Fibroblast of skin of abdomen (primary cell): ENCODE measurements at places on chromosomes 1 and 21.

DNA sequence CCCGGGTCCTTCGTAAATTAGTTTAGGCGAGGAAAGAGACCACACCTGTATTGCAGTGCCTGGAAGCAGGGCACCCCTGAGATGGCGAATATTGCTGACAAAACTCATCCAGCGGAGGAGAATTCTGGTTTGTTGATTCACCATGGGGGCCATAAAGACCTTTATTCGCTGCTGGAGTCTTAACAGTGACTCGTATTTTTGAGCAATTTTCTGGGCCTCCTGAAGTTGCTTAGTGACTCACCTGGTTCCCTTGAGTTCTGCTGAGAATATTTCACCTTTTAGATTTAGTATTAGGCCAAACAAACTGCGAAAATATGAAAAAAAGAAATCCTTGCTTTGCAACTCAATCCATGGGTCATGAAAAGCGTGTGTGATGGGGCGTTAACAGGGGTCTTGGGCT, 20.6 kb upstream of the H6PD start:
- no peak for DNase-seq

DNA sequence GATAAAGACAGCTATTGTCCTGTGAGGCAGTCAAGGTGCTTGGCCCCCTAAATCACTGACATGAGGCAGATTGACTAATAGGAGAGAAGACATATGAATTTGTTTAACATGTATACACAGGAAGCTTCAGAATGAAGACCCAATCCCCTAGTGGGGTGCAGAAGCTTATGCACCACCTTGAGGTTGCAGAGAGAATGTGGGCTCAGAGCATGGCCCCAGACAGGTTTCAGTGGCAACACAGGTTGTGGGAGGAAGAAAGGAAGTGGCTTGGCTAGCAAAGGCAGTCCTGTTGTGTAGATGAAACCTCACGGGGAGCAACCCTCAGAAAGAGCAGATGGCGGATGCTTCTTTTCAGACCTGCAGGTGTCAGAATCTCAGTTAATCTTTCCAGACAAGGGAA, 37.0 kb upstream of the PARP1 start:
- no peak for DNase-seq

- DNase-seq, result peak; percentile 78
These were observed 417.1 kb downstream of the SETD4 start for GRCh38 chr21:35643176-35643575.

GRCh38 chr21:28138272-28138671, 854.4 kb downstream of the LTN1 start:
- peak; percentile 27 for DNase-seq

- no peak for DNase-seq
These were observed 3.1 kb upstream of the KRTAP21-1 start for GRCh38 chr21:30758306-30758705.

GRCh38 chr1:247295274-247295684, 36.4 kb downstream of the ZNF496 start:
- peak; percentile 18 for DNase-seq

GRCh38 chr1:180672105-180672504, 40.3 kb downstream of the XPR1 start:
- DNase-seq, result peak; percentile 27

DNA sequence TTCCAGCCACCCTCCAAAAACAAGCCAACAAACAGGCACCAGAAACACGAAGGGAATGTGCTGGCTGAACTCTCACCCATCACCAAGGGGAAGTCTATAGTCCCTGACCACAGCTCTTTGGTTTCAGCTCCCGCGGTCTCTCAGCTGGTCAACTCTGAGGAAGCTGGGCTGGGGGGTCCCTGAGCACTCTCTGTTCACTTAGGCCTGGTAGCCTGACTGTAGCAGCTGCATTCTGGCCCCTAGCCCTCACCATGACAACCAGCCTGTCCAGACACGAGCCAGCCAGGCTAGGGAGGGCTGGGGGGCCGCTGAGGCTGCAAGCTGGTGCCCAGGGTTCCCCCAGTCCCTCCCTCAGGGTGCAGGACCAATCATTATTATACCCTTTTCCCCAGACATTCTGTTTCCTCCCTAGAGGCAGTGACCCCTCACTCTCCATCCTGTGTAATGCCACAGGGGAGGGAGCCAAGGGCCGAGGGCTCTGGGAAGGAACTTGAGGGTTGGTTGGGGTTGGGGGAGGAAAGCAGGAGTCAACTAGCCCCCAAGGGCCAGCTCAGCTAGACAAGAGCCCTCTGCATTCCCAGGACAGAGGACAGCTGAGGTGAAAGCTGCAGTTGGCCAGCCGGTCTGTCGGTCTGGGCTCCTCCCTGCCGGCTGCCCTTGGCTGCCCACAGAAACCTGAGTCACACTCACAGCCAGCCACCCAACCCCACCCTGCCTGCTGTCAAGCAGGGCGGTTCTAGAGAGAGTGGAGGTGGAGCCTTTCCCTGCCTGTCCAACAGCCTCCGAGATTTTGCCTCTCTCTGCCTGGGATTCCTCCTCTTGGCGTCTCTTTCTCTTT, 1.2 kb upstream of the TRAPPC3 start:
- DNase-seq, result peak; percentile 94

DNA sequence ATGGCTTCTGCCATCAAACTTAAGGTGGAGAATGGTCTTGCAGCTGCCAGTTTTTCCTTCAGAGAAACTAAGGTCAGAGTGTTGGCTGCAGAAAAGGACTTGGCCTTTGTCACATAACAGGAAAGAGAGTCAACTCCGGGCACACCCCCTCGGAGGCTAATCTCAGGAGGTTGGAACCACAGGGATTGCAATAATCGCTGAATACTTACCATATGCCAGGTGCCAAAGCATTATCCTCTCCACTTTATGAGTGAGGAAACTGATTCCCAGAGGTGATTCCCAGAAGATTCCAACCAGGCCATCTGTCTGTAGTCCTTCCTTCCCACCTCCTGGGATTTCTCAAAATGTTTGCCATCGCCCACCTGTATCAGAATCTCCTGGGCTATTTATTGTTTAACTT, 54.0 kb downstream of the LACTBL1 start:
- DNase-seq, result no peak

- no peak for DNase-seq
These were observed 59.2 kb upstream of the ATP5PO start for GRCh38 chr21:33974513-33975468.

GRCh38 chr1:75996196-75996595, 64.0 kb upstream of the ASB17 start:
- peak; percentile 45 for DNase-seq

- no peak for DNase-seq
These were observed 65.1 kb downstream of the RIPK4 start for GRCh38 chr21:41701749-41702148.

- peak; percentile 79 for DNase-seq
These were observed at the start of gene COL6A2 for GRCh38 chr21:46097336-46098293. TSS of gene COL6A2 (plus strand) at chr21:46098112.

DNA sequence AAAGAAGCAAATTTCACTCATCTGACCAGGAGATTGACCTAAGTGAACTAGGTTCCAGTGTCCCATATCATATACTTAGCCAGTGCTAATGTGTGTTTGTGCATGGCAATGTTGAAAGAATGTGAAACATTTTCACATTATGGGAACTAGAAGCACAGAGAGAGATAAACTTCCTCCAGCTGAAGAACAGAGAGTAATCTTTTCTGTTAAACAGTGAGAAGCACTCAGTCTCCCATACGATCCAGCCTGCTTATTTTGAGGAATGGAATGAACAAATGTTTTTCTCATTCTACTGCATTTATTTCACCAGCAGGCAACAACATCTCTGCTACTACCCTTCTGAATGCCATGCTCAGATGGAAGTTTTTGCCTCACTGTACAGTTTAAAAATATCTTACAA, 170.5 kb downstream of the TTLL7 start:
- no peak for DNase-seq

DNA sequence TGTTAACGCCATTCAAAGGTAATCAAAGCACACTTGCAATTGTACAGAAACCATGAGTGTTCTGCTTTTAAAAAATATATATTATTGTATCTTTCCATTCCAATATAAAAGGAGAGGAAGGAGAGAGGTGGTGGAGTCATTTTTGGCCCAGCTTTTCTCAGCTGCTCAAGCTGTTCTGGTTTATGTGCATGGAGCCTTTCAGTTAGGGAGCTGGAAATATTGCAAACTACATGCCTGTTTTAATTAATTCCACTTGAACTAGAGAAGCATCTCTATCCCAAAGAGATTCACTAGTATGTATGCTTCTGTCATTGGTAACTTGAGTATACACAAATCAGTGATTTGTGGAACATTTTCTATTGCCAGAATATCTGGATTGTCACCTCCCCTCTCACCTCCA, 28.5 kb upstream of the C1orf105 start:
- peak; percentile 51 for DNase-seq

DNA sequence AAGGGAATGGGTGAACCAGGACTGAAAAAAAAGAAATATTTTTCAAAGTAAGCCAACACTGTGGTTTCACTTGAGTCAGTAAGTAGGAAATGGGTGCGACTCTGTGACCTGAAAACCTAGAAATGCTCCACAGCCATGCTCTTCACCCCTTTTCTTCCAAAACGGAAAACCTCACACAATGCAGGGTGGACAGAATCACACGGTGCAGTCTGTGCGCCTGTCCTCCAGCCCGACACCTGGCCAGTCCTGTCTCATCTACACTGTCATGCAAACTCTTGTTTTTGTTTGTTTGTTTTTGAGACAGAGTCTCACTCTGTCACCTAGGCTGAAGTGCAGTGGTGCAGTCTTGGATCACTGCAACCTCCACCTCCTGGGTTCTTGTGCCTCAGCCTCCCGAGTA, 53.3 kb downstream of the B3GALT5 start:
- no peak for DNase-seq

GRCh38 chr1:170730438-170730837, 66.5 kb downstream of the PRRX1 start:
- peak; percentile 72 for DNase-seq

- DNase-seq, result no peak
These were observed 2.4 kb downstream of the MYBPHL start for GRCh38 chr1:109304226-109304920.

DNA sequence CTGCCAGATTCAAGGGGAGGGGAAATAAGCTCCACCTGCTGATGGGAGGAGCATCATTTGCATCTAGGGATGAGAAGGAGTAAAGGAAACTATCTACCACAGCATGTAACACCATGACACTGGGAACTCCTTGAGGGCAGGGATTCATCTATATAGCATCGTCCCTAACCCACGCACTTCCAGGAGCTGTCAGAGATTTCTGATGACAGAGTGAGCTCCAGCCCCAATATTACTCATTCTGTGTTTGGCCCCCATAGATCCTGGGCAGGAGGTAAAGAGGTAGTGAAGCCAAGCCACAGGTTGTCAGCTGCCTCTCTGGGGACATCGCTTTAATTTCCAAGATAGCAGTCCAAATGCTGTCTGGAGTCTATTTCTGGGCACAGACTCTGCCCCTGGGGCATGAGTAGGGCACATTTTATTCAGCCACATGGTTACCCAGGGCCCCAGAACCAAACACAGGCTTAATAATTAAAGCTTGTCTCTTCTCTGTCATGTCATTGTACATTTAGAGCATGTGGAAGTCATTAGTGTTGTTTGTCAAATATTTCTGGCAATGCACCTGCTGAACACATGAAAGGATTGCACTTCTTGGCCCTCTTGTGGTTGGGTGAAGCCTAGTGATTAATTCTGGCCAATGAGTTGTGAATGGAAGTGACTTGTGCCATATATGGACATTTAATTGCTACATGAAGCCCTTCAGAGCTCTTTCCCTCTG, 105.9 kb upstream of the POU3F1 start:
- DNase-seq, result no peak

DNA sequence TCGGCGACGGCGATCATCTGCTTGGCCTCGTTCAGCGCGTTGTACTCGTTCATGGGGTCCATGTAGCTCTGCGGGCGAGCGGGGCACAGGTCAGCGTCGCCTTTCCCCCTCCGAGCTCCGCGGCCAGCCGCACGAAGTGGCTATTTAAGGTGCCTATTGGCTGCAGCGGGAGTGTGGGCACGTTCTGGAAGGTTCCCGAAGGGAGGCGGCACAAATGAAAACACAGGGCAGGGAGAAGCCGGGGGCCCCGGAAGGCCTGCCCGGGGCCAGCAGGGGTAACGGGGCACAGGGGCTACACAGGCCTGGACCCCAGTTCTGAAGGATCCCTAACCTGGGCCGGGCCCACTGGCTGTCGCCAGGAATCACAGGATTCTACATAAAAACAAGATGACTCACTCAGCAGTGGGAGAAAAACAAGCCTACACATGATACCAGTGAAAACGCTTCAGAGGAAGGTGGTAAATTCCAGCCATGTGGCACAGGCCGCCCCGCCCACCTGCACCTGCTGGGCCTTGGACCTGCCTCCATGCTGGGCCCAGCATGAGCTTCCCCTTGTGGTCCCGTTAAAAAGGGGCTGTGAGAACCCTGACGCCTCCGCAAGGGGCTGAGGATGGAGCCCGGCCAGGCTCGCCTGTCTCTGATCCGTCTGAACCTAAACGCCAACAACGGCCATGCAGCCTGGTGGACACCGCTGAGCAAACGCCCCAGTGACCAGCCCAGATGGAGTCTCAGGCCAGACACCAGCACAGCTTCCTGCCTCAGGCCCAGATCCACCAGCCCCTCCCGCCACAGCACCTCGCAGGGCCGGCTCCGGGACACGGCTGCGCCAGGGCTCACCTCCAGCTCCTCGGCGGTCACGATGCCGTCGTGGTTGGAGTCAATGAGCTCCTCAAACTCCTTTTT, 3.9 kb upstream of the TNFRSF4 start:
- DNase-seq, result no peak

- DNase-seq, result peak; percentile 89
These were observed at the start of gene S100A11 for GRCh38 chr1:152036267-152037216. TSS of gene S100A11 (minus strand) at chr1:152037004. CDS start at chr1:152036915, 89 bp downstream.

GRCh38 chr1:220431554-220432239, 96.2 kb upstream of the MARK1 start:
- no peak for DNase-seq

DNA sequence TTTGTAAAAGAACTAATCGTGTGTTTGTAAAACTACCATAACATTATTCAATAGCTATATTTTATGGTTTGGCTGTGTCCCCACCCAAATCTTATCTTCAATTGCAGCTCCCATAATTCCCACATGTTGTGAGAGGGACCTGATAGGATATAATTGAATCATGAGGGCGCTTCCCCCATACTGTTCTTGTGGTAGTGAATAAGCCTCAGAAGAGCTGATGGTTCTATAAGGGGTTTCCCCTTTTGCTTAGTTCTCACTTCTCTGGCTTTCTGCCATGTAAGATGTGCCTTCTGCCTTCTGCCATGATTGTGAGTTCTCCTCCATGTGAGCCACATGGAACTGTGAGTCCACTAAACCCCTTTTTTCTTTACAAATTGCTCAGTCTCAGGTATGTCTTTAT, 1372.3 kb downstream of the AMY1C start:
- no peak for DNase-seq

DNA sequence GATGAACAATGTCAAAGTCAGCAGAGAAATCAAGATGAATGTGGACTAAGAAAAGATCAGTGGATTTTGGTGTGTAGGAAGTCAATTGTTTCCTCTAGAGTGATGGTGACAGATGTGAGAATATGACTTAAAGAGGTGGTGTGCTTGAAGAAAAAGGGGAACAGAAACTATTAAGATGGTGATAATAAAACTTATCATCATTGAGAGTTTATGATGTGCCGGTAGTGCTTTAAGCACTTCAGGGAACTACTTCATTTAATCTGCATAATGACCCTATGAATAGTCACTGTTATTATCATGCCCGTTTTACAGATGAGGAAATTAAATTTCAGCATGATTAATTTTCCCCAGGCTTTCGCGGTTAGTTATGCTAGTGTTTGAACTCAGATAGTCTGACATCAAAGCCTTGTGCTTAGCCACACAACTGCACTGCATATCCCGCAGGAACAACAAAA, 246.9 kb upstream of the LRRC7 start:
- no peak for DNase-seq

- DNase-seq, result peak; percentile 1
These were observed 2164.2 kb downstream of the NCAM2 start for GRCh38 chr21:23162198-23162946.
